Activated CD4-positive, alpha-beta T cell treated with anti-CD3 and anti-CD28 coated beads, Interleukin-2, amount 10 ng/mL, durations not matched to agents 24 days and 14 days (primary cell): ENCODE measurements at places on chromosomes 2 and 18.

DNA sequence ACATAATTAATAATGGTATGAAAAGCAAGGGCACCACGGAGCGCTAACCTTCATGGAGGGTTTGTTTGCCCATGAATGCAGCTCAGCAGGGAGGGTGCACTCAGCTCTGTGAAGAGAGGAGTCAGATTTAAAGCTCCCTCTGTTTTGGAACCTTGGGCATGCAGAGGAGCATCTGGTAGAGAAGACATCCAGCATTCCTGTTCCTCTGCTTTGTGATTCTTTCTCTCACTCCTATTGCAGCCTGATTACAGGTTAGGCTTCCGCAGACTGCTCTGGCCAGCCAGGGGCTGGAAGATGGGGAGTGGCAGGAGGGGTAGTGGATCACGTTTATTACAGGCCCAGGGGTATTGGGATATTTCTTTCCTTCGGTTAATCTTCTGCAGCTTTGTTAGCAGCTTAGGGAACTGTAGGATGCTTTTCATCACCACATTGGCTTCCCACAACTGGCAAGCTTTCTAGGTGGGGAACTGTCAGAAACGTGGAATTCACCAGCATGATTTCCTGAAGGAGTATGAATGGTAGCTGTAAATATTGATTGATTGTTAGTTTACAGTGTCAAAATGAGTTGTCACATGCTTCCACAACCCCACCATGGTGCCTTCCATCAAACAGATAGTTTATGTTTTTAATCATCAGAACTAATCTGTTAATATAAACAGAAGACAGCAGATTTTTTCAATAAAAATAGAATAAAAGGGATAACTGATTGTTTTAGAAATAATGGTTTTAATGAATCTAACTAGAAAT is 201.1 kb downstream of the VAPA start:
- DNase-seq = no peak
- H3K27me3 ChIP-seq = peaks cover 10% of the 10 kb centered on the region
- no peak overlapping the region for H3K27ac ChIP-seq
- no peak overlapping the region for H3K4me3 ChIP-seq
- H3K4me1 ChIP-seq = no peaks in the 10 kb centered on the region
- H3K36me3 ChIP-seq = no peaks in the 10 kb centered on the region

DNA sequence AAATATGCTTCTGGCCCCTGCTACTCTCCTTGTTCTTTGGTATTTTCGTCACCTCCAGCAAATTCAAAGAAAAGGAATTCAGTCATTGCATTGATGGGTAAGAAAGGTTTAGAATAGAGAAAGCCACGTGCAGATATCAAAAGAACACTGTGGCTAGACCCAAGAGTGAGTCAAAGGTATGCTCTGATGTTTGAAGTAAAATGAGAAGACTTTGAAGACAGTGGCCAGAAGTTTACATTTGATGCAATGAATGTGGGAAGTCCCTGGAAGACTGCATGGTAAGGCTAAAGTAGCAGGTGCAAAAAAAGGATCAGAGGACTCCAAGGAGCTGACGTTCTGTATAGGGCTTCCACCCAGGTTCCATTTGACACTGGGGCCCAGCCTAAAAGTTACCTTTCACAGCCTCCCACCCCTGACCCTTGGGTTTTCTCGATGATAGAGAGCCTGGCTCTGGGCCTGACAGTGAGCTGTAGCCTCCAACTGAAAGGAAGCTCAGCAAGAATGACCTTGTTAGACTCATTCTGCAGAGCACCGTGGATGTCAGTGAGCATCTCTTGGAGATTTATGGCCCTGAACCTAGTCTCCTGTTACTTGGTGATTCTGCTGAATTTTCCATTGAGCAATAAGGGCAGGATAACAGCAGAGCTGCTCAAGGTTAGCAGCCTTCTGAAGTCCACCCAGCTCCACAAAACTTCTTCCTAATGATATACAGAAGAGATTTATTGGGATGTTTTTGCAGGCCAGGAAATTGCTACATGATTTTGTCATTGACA is 223.7 kb upstream of the RBBP8 start:
- H3K27ac ChIP-seq = no peak overlapping the region
- H3K4me1 ChIP-seq = no peaks in the 10 kb centered on the region
- no peak for DNase-seq
- H3K36me3 ChIP-seq = no peaks in the 10 kb centered on the region
- no peaks in the 10 kb centered on the region for H3K27me3 ChIP-seq

DNA sequence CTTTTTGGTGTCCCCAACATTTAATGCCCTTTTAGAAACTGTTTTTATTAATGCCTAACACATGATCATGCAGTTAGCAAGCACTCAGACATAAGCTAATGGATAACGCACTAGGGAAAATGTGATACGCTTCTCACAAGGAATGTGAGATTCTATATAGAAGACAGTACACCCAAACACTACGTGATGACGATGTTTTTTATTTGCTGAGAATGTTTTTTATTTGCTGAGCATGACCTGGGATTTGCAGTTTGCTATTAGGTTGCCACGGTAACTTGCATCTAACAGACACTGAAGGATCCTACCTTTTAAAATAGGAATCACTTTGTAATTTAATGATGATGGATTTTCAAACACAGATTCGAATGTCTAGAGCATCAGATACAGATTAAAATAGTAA is 4.9 kb downstream of the SMC6 start:
- H3K27ac ChIP-seq = no peak overlapping the region
- H3K4me3 ChIP-seq = no peak overlapping the region
- no peaks in the 10 kb centered on the region for H3K27me3 ChIP-seq
- peaks cover 30% of the 10 kb centered on the region for H3K4me1 ChIP-seq
- peaks cover 14% of the 10 kb centered on the region for H3K36me3 ChIP-seq

DNA sequence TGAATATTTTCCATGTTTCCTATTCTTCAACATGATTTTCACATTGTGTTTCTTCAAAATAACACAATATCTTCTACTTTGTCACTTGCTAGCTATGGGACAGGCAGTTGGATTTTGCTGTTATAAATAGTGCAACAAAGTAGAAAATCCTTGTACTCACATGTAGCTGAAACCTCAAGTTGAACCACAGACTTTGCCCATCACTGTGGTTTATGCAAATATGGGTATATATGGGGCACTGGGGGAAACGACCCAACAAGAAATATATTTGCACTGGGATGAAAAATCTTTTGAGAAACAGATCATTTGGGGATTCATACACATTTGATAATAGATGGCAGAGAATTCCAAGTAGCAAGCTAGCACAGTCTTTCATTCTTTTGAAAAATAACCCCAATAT is 486.3 kb upstream of the MAP2 start:
- DNase-seq = no peak
- H3K36me3 ChIP-seq = no peaks in the 10 kb centered on the region
- no peaks in the 10 kb centered on the region for H3K27me3 ChIP-seq
- no peak overlapping the region for H3K4me3 ChIP-seq
- no peak overlapping the region for H3K27ac ChIP-seq

DNA sequence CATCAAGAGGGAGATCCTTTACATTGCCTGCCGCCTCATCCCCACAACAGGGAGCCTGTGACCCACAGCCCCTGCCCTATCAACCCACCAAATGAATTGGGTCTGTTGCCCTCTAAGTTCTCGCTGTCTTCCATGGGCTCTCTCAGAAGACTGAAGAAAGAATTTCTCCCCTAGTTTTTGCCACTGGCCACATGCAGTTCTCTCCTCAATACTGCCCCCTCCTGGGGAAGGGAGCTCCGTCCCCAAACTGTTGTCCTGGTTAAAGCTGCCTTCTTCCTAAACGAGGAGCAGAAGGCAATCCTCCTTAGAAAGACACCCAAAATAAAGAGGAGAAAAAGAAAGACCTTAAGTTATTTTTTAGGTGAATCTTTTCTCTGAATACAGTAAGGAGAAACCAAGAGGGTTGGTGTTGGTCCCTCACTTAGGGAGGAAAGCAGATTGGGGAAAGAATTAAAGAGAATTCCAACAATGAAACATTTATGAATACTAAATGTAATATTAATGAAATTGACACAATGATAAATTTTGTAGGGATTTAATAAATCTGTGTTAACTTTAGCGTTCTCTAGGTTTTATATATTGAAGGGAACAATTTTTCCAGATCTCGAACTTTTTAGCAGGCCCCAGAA is 31.1 kb upstream of the SATB2 start:
- DNase-seq = peak; percentile 81
- no peaks in the 10 kb centered on the region for H3K36me3 ChIP-seq
- H3K4me1 ChIP-seq = no peaks in the 10 kb centered on the region
- H3K27me3 ChIP-seq = peaks cover 3% of the 10 kb centered on the region
- no peak overlapping the region for H3K27ac ChIP-seq

DNA sequence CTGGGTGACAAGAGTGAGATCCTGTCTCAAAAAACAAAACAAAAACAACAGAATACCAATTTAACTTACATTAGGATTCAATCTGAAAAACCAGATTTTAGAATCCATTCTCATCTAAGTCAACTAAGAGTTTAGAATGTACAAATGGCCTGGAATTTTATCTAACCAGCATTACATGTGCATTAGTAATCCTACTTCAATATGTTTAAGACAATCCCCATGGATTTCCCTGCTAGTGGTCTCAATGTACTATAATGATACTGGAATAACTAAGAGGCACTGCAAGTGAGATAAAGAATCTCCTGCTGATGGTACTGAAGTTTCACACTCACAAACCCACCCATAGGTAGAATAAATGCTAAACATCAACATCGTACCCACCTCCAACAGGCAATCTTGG is 53.9 kb upstream of the DNER start:
- H3K27me3 ChIP-seq = no peaks in the 10 kb centered on the region
- H3K36me3 ChIP-seq = peaks cover 58% of the 10 kb centered on the region
- no peak for DNase-seq
- H3K4me3 ChIP-seq = no peak overlapping the region

DNA sequence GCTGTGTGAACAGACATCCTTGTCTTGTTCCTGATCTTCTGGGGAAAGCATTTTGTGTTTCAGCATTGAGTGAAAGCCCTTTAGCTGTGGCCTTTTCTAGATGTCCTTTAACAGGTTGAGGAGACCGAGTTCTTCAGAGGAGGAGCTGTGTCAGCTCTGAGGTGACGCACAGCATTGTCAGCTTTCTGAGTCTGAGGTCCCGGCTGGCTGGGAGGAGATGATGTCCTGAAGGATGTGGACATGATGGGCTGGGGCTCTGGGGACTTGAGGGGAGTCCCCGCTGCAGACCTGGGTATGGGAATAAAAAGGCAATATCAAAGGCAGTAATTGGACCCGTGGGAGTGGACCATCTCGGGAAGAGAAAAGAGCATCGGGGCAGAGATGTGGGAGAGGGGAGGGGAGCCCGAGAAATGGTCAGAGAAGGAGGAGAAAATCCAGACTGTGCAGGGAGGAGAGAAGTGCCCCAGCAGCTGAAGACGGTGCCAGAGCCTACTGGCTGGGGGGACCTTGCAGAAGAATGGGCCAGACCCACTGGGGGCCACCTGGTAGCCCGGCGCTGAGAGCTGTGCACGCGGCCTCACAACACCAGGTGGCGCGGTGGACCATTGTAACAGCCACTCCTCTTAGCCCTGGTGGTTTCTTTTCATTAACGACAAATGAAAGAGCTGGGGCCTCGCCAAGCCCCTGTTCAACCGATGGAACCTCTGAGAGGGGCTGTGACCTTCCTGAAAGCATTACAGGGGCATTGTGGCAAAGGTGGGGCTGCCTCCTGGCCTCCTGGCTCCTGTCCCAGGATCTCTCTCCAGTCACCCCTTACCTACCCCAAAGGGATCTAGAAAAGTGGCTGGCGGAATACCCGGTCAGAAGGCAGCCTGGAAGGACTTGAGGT is 61.6 kb downstream of the ST3GAL5 start:
- H3K36me3 ChIP-seq = no peaks in the 10 kb centered on the region
- H3K27me3 ChIP-seq = peaks cover 23% of the 10 kb centered on the region
- H3K27ac ChIP-seq = no peak overlapping the region
- DNase-seq = peak; percentile 95
- H3K4me3 ChIP-seq = peak overlapping the region; percentile 5

DNA sequence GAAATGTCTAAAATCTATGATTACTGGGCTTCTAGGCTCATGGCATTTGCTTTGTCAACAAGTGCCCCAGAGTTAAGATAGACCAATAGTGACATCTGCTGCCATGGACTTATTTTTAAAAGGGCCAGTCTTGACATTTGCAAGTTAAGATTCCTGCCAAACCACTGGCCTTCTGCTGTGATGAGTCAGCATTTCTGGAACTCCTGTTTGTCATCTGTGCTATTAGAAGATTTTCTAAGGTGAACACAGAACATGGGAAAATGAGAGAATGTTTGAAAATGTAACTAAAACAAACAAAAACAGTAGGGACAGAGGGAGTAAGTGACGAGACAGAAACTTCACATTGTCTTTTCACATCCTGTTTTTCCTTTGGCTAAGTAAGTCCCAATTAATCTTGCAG is 93.7 kb upstream of the WDR75 start:
- no peak overlapping the region for H3K27ac ChIP-seq
- peak; percentile 67 for DNase-seq
- no peak overlapping the region for H3K4me3 ChIP-seq
- peaks cover 4% of the 10 kb centered on the region for H3K4me1 ChIP-seq

DNA sequence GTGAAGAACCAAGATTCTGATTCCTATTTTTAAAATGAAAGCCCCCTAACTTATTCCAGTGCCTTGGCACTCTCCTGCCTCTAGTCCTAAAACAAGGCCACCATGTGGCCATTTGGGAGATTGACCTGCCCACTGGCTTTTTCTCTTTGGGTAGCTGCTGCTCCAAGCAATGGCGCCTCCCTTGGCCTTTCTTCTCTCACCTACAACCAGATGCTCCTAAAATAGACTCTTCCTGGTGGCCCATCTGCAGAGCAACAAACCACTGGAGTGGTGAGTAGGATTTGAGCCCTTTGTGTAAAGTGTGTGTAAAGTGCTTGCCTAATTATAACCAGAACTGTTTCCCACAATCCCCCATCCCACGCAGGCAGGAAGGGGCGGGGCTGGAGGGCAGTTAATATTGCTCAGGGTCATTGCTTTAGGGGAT is 114.2 kb downstream of the FHOD3 start:
- no peak overlapping the region for H3K4me3 ChIP-seq
- no peaks in the 10 kb centered on the region for H3K27me3 ChIP-seq
- no peaks in the 10 kb centered on the region for H3K4me1 ChIP-seq
- H3K27ac ChIP-seq = no peak overlapping the region
- DNase-seq = no peak
- no peaks in the 10 kb centered on the region for H3K36me3 ChIP-seq

DNA sequence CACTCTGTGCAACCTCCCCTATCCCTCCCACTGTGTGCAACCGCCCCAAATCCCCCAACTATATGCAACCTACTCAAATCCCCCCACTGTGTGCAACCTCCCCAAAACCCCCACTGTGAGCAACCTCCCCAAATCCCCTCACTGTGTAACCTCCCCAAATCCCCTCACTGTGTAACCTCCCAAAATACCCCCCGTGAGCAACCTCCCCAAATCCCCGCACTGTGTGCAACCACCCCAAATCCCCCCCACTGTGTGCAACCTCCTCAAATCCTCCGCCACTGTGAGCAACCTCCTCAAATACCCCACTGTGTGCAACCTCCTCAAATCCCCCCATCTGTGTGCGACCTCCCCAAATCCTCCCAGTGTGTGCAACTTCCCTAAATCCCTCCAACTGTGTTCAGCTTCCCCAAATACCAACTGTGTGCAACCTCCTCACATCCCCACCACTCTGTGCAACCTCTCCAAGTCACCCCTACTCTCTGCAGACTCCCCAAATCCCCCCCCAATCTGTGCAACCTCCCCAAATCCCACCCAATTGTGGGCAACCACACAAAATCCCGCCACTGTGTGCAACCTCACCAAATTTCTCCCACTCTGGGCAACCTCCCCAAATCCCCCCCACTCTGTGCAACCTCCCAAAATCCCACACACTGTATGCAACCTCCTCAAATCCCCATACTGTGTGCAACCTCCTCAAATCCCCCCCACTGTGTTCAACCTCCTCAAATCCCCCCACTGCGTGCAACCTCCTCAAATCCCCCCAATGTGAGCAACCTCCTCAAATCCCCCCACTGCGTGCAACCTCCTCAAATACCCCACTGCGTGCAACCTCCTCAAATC is 114.1 kb downstream of the TPO start:
- no peaks in the 10 kb centered on the region for H3K27me3 ChIP-seq
- H3K4me3 ChIP-seq = no peak overlapping the region
- H3K27ac ChIP-seq = no peak overlapping the region
- DNase-seq = no peak
- no peaks in the 10 kb centered on the region for H3K4me1 ChIP-seq
- no peaks in the 10 kb centered on the region for H3K36me3 ChIP-seq
